CD4-positive, alpha-beta T cell treated with Interleukin-15 for 1 hour (primary cell): ENCODE measurements at places on chromosomes 7 and 10.

GRCh38 chr10:87720665-87721064, 61.0 kb downstream of the PAPSS2 start:
- DNase-seq, result no peak

- no peak for DNase-seq
These were observed 136.6 kb upstream of the TARP start for GRCh38 chr7:38410056-38410455.

- DNase-seq, result no peak
These were observed 98.1 kb downstream of the CD36 start for GRCh38 chr7:80736371-80737125.

DNA sequence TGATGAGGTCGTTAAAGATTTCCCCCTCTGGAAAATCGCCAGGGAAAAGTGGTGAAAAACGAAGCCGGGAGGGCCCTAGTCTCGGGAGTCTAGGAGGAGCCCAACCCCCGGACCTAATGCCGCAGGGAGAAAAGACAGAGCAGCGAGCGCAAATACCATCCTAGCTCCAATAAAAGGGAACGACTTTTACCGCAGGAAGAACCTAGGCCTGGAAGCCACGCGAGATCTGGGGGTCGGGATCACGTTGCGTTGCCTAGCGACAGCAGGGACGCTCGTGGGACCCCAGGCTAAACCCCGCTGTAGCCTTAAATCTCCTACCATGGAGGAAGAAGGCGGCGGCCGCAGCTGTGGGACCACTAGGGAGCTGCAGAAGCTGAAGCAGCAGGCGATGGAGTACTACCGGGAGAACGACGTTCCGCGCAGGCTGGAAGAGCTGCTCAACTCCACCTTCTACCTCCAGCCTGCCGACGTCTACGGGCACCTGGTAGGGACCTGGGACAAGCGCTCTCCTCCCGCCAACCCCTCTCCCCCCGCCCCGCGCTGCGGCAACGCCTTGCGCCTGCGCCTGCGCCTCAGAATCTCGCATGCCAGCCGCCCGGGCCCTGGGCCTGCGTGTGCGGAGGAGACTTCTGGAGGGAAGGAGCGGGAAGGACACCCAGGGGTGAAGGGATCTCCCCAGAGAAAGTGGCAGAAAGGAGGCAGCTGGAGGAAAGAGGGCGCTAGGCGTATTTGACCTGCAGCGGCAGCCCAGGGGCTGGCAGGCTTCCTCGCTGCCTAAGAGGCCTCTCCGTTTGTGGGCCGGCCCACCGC, at the start of gene ENO4:
ENO4 (plus strand) TSS at position 252 of the 810 bp plus-strand sequence; CDS start at position 320, 68 bp downstream.
- DNase-seq, result peak; percentile 18

- DNase-seq, result no peak
These were observed 114.3 kb downstream of the MPP7 start for GRCh38 chr10:28188526-28188925.

GRCh38 chr7:108284349-108285002, 154.3 kb upstream of the LAMB4 start:
- no peak for DNase-seq

- no peak for DNase-seq
These were observed 429.2 kb downstream of the SDK1 start for GRCh38 chr7:3730276-3730675.

DNA sequence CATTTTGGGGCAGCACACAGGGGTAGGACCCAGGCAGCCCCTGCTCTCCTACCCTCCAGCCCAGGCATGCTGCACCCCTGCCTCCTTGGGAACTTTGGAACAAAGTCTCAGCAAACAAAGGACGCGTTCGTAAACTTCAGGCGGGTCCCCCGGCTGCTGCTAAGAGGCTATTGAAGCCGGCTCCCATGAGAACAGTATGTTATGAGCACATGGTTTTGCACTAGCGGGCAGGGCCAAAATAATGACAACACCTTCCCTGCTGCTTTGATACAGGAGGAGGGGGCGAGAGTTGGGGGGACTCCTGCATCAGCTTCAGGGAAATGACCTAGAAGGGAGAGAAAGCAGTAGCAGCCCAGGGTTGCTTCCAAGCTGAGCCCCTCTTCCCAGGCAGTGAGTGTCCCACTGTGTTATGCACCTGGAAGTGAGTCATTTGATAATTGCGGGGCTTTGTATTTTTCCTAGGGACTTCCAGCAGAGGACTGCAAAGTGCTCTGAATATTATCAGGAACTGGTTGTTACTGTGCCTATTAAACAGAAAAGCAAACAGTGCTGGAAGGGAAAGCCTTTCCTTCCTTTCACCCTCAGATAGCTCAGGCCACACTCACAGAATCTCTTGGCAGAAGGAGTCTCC, 6.9 kb downstream of the ITPRIP start:
- DNase-seq, result no peak

DNA sequence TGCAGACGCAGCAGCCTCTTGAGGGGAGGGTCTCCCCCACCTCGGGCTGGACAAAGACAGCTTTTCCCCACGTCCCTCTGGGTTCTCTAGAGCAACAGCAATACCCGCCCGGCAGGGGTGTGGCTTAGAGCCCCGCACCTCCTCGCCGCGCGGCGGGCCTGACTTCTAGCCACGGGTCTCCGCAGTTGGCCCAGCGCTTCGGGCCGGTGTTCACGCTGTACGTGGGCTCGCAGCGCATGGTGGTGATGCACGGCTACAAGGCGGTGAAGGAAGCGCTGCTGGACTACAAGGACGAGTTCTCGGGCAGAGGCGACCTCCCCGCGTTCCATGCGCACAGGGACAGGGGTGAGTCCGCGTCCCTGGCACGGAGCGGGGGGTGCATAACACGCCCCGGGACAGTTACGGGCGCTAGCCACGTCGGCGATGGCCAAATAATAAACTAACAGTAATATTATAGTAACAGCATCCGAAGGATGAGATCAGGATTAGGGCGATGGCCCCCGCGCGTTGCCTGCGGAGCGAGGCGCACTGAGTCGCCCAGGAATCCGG, 1.2 kb downstream of the CYP2E1 start:
- DNase-seq, result no peak

GRCh38 chr7:158354861-158355260, 232.8 kb downstream of the PTPRN2 start:
- no peak for DNase-seq

DNA sequence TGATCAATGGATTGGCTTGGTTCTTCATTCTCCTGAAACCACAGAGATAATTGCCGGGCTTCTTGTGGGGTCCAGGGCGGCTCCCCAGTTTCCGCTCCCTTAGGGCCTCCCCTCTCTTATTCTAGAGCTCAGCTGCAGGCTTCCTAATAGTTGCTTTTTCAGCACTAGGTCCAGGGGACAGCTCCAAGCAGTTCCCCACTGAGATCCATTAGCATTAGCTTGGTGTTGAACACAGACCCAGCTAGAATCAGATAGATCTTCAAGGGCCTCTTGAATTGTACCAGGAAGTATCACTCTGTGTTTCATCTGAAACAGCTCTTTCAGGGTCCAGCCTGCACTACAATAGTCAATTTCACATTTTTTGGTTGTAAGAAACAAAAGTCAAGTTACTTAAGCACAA, 238.7 kb downstream of the SEC23IP start:
- no peak for DNase-seq

GRCh38 chr7:7651479-7651878, 10.9 kb downstream of the UMAD1 start:
- no peak for DNase-seq

- no peak for DNase-seq
These were observed 294.6 kb upstream of the ZNF32 start for GRCh38 chr10:43943119-43943817.

GRCh38 chr7:80464211-80464610, 47.7 kb downstream of the GNAT3 start:
- DNase-seq, result no peak

GRCh38 chr10:22669163-22669711, 45.1 kb downstream of the PIP4K2A start:
- no peak for DNase-seq

- no peak for DNase-seq
These were observed 5.7 kb upstream of the ZMIZ1 start for GRCh38 chr10:79063071-79063491.

GRCh38 chr10:95234951-95235350, 40.9 kb downstream of the ACSM6 start:
- DNase-seq, result no peak

DNA sequence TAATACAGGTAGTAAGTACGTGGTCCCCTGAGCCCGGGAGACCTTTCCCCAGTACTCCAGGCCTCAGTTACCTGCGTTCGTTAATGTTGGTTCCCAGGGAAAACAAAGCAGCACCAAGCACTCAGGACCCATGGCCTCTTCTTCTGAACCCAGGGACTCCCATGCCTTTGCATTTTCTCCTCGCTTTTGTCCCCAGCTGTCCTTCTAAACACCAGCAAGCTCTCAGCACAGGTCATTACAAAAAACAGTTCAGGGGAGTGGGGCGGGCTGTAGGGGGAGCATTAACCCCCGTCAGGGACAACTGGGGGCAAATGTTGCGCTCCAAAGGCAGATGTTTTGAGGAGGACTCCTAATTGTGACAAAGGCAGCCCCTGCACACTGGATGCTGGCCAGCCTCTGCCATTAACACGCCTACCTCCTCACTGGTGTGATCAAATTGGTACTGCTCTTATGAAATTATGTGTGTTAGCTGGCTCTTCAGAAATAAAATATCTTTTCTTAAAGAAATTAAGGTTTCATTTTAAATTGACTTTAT, 80.5 kb upstream of the LRGUK start:
- DNase-seq, result no peak

GRCh38 chr7:4261601-4261960, 420.5 kb upstream of the FOXK1 start:
- DNase-seq, result no peak

GRCh38 chr7:77982926-77983550, 184.5 kb downstream of the PHTF2 start:
- no peak for DNase-seq

DNA sequence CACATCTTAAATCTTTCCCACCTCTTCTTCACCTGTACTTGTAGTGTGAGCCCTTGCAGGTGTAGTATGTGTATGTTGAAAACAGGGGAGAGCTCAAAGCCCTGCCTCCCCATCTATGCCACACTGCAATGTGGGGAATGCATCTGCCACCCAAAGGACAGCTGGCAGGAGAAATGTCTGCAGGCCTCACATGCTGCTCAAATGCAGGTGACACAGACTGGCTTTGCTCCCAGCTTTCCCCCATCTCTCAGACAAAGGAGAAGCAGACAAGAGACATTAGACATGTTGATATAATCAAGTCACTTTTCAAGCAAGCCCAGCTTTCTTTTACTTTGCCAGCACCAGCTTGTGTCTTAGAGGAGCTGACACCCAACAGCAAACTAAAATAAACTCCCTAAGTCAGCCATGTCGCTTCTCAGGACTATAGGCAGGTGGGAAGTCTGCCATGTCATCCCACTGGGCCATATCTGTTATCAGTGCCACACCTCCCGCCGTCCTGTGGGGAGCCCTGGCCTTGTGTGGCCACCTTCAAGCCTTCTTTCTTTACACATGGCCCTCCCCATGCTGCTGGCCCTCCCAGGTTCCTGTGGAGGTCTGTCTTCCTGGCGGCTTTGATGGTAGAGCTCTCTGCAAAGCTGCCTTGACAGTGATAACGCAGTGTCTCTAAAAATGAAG, 102.1 kb downstream of the CXCL12 start:
- DNase-seq, result no peak

DNA sequence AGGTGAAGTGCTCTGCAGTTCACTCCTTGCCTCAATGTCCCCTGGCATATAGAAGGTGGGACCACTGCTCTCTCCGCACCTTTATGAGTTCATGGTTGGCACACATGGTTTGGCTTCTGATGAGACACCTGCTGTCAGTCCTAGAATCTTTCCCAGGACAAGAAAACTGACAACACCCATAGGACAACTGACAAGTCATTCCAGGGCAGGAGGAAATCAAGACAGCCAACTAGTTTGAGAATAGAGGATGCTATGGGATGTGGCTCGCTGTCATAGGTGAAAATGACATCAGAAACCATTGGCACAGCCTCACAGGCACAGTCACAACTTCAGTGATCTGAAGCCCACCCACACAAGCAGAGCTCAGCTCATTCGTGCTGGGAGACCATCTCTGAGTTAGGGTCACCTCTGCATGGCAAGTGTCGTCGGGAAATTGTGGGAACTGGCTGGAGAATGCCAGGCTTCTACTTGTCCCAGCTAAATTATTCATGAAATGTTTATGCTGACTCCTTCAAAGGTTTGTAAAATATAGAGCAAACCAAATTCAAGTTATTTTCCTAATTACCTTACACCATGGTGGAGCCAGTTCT, 762.4 kb downstream of the GRID1 start:
- no peak for DNase-seq

DNA sequence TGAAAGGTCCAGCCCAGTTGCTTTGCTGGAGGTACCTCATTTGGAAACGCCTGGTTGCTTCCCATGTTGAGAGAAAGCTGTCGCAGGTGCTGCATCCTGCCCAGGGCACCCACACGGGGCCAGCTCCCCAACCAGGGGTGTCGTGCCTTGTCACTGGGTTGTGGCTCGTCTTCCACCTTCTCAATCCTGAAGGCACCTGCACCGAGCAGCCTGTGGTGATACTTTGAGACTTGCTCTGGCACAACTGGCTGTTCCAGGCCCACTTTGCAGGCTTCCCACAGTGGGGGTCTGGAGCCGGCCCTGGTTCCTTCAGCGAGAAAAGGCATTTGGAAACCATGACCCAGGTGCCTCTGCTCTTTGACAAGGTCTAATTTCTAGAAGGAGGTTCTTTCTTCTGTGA, 197.3 kb upstream of the PPP2R2D start:
- DNase-seq, result no peak

DNA sequence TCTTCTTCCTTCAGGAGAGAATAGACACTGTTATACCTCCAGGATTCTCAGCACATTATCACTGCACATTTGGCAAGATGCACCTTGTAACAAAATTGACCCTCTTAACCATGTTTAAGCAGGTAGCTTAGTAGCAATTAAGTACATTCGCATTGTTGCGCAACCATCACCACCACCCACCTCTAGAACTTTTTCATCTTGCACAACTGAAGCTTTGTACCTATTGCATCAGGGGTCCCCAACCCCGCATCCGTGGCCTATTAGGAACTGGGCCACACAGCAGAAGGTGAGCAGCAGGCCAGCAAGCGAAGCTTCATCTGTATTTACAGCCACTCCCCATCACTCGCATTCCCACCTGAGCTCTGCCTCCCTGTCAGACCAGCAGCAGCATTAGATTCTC, 29.9 kb upstream of the SMURF1 start:
- DNase-seq, result no peak

DNA sequence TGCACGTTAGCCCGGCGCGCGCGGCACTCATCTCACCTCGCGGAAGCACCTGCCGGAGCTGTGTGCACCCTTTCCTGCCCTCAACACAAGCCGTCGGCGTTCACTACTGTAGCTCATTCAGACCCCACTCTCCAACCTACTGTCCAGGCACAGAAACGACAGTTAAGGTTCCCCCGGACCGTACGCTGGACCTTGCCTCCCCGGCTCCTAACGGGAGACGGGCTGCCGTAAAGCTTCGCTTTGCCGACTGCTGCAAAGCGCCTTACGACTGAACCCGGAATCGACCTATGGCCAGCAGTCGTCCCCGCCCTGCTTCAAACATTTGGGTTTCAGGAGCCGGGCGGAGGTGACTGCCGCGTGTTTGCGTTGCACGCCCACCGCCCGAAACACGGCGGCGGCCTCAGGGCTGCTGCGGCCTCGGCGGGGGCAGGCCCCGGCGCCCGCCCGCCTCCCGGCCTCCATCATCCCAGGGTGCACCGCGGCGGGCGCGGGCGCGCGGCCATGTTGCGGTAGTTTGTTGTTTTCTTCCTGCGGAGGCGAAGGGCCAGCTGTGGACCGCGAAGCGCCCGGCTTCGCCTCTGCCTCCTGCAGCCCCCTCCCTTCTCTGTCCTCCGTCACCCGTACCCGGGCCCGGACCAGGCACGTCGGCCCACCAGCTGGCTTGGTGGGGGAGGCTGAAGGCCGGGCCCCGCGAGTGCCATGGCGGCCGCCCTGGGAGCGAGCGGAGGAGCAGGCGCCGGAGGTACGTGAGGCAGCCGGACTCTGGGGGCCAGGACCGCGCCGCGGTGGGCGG, at the start of gene RBM33:
RBM33 (plus strand) TSS at position 484 of the 793 bp plus-strand sequence; CDS start at position 700, 216 bp downstream.
- peak; percentile 75 for DNase-seq

- no peak for DNase-seq
These were observed 5.8 kb upstream of the POLM start for GRCh38 chr7:44087911-44088838.
